ENCODE measurements at places on chromosomes 3 and 15.

- no peak for DNase-seq
Measured at GRCh38 chr3:150081084-150081483, 110.4 kb upstream of the PFN2 start.

GRCh38 chr15:58628206-58628947 lies 121.1 kb downstream of the ADAM10 start:
- DNase-seq: no peak

DNA sequence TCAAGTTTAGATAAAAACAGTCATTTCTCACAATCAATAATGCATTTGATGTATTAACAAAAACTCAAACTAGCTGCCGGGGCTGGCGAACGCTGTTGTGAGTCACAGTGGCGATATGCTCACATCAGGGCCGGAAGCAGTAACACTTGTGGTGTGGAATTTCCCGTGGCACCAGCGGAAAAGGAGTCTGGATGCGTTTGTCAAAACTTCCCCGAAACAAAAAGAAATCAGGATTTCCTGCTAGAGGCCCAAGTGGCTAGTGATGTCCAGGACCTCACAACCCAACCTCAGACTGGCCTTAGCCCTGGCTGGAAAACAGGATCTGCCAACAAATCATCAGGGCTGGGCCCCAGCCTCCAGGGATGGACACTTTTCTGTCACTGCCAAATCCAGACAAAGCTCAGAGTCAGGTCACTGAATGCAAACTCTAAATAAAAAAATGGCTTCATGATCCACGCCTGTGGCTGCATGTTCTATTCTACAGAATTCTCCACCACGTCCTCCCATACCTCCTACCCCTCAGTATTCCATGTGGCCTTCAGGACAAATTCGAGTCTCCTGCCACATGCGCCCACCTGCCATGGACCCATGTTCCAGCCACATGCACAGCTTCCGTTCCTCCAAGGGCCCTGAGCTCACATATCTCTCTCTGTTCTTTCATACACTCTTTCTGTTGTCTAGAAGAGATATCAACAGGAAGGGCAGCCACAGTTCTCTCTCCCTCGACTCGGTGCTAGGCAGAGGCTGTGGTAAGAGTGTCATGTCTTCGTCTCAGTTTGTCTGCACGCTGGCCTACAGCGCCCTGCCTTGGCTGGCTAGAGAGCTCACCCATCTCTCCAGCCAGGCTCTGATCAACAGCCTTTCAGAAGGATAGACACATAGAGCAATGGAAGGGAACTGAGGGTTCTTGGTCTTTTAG lies 35.4 kb downstream of the EHD4 start:
- DNase-seq: peak; percentile 62

GRCh38 chr3:53162672-53163443 lies 1.8 kb downstream of the PRKCD start:
- peak; percentile 47 for DNase-seq

DNA sequence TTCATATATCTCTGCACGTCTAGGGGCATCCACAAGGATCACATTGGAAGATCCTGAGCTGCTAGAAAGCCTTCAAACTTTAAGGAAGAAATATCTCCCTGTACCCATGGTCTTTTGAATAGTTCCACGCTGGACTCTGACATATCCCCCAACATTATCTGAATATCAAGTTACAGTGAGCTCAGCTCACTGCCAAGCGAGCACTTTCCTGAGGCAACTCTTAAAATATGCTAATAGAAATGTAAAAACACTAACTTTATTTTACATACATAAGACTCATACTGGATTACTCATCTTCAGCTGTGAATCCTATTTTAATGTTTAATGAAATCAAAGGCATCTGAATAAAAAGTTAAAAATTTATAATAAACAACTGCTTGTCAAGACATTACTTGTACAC lies 420.2 kb upstream of the CCDC54 start:
- DNase-seq: no peak

- DNase-seq: peak; percentile 14
Measured at GRCh38 chr15:66774001-66774814, 72.2 kb downstream of the SMAD6 start.

GRCh38 chr3:182050932-182051331 lies 339.2 kb downstream of the SOX2 start:
- no peak for DNase-seq

DNA sequence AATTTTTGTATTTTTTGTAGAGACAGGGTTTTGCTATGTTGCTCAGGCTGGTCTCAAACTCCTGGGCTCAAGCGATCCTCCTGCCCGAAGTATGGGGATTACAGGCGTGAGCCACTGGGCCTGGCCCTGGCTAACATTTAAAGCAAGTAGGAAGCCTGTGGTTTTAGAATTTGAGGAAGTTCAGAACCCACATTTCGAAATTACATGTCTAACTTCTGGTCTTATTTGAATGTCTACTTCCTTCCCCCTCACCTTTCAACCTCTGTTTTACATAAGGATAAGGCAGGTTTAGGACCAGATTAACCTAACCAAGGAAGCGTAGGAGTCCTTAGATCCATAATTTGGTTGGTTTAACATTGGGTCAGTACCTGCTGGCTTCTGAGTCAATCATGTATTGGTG lies 120.5 kb upstream of the PROK2 start:
- no peak for DNase-seq

DNA sequence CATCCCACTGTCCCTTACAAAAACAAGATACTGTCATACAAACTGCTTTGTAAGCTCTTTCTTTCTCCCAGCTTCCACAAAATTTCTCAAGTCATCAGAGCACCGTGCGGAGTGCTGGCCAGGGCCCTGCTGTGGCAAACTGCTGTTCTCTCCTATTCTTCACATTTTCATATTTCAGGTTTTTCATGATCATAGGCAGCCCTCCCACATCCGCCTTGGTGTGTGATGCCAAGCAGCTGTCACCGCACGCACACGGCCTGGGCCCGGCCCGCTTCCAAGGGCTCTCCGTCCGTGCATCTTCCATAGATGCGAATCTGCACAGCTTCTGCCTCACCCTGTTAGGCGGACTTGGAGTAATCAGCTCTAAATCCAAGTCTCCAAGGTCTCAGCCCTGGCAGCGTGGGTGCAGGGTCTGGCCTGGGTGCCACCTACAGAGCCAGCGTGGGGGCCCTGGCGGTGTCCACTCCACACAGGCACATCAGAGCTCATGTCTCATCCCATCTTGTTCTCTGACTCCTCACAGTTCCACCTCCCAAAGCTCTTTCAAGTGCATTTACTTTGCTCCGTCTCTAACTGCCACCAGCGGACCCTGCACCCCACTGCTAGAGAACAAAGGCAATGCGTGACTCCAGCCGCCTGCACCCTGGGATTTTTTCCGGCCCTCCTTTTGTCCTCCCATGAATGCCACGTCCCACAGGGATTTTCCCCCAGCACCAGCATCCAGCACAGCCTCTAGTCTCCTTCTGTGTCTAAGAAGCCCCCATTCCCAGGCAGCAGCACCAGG lies 27.2 kb downstream of the CYFIP1 start:
- no peak for DNase-seq

DNA sequence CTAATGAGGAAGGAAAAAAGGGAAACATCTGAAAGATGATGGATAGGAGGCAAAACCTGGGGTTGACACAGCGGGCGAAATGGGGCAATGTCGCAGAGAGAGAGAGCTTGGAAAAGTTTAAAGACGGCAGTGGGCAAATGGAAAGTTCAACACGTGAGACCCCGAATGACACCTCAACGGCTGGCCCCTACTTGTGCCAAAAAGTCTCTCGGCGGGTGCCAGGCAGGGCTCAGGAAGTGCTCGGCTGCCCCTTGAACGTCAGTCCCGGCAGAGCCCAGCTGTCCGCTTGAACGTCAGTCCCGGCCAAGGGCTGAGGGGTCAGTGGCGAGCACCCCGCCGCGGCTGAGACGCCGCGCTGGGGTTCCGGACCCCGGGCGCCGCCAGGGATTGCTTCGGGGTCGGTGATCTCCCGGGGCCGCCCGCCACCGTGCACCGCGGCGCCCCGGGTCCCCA lies 658 bp downstream of the EOGT start:
- no peak for DNase-seq

- DNase-seq: no peak
Measured at GRCh38 chr3:52218937-52219650, 6.4 kb downstream of the TLR9 start.

- DNase-seq: no peak
Measured at GRCh38 chr15:62857411-62857853, 185.1 kb upstream of the TPM1 start.

DNA sequence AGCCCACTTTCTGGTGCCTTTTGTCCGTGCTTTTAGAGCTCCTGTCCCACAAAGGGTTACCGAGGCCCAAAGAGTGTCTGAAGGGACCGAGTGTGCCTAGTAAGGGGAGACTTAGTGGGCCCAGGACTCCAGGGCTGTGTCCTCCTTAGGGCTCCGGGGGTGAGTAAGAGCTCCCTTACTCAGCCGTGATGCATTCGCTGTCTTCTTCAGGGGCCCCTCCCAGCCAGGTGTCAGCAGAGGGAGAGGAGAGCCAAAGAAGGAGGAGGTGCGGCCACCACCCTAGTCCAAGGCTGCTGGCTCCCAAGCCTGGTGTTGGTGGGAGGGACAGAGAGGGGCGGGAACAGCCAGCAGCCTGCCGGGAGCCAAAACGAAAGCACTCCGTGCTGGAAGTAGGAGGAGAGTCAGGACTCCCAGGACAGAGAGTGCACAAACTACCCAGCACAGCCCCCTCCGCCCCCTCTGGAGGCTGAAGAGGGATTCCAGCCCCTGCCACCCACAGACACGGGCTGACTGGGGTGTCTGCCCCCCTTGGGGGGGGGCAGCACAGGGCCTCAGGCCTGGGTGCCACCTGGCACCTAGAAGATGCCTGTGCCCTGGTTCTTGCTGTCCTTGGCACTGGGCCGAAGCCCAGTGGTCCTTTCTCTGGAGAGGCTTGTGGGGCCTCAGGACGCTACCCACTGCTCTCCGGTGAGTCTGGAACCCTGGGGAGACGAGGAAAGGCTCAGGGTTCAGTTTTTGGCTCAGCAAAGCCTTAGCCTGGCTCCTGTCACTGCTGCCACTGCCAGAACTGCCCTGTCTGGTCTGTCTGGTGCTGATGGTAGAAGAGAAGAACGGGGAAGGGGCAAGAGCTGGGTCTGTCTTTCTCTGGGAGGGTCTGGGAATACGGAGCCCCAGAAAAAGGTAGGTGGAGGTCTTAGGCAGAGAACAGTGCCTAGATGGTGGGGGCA lies at the start of gene IL17RC:
IL17RC (plus strand) TSS at position 365 of the 947 bp plus-strand sequence; CDS start at position 583, 218 bp downstream.
- DNase-seq: no peak

DNA sequence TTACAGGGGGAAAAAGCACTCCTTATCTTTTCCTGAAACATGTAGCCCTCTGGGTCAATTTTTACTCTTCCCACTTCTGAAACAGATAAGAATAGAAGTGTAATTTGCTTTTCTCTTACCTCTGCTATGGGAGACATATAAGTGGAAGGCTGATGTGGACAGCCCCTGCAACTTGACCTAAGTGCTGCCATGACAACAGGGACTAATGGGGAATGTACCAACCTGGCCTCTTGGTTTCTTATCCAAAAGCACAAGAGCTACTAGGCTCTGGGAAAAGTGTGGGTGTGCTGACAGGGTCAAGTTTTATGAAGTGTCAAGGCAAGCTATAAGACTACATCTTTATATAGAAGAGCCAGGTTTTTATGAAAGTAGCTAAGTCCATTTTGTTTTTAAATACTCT lies 1246.5 kb downstream of the OTOL1 start:
- no peak for DNase-seq

- DNase-seq: no peak
Measured at GRCh38 chr15:99440551-99441443, 125.0 kb upstream of the MEF2A start.

- no peak for DNase-seq
Measured at GRCh38 chr3:36751326-36751725, 13.0 kb downstream of the DCLK3 start.

- DNase-seq: no peak
Measured at GRCh38 chr15:31392761-31393401, 66.2 kb downstream of the KLF13 start.

DNA sequence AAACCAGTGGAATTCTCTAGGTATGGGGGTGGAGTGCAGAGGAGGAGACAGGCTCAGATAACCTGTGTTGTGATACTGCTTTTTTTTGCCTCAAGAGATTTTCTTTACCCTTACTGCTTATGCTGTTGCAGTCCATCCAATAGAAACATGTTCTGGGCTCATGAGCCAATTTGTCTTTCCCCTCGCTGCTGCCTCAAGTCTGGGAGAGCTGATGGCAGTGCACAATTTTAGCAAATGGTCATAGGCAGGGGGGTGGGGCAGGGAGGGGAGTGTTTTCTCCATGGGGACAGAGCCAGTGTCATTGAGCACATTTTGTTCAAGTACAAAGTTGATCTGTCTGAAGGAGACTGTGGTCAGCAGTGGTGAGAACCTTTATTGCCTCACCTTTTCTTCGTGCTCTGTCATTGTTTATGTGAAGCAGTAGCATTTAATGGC lies 134.9 kb downstream of the MBNL1 start:
- DNase-seq: no peak

DNA sequence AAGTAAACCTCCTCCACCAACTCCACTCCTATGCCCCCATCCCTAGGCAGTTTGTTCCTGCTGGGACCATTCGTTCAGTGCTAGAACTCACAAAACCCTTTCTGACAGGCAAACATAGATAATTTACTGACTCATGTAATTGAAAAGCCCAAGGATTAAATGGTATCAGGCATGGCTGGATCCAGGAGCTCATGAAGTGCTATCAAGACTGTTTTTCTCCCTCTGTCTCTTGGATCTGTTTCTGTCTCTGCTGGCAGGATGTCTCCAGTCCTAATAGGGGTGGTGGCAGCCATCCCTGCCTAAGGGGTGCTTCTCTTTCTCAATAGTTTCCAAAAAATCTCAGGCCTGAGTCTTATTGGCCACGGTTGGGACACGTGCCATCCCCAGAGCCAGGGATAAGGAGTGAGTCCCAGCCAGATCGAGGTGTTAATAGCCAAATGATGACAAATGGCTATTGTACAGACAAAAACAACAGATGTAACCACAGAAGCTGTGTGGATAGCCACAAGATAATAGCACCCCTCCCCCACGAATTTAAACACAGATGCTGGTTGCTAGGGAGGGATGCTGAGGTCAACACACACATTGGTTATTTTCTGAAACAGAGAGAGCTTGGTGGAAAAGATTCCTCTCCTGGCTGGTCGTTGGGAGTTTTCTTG lies 168.6 kb downstream of the SHQ1 start:
- DNase-seq: no peak

DNA sequence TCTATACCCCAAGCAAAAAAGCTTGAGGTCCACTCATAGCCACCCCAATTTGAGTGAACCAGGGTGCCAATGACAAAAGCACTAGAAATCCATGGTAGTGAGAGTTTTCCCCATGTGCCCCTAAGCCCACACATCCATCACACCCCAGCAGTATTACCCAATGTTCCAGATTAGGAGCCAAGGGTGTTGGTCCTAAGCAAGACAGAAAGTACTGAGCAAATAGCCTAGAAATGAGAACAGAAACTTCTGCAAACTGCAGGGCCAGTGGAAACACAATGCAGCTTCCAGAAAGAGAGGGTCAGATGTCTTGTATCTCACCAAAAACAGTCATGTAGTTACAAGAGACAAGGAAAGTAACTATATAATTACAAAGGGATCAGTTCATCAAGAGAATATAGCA lies 10.9 kb upstream of the OXTR start:
- DNase-seq: no peak

All from stimulated activated CD8-positive, alpha-beta memory T cell treated with anti-CD3 and anti-CD28 coated beads, Interleukin-12 subunit alpha, Interleukin-12 subunit beta, amount 100 ng/mL, for 1 hour (primary cell).